ENCODE measurements at places on chromosomes 3 and 15. TPM values are rescaled to one million over a fixed set of nuclear protein-coding genes. Genes with fewer than 3 reads are reported as not detected.

The LRRN1 gene
- total RNA-seq: 24.8 TPM

The REC114 gene
- total RNA-seq: not detected

The CPB1 gene
- 1.0 TPM for total RNA-seq

The CSPG4 gene
- total RNA-seq: 21.2 TPM

The PRSS50 gene
- not detected for total RNA-seq

The CCK gene
- total RNA-seq: 307 TPM

The LRRC31 gene
- total RNA-seq: not detected

The SPATA12 gene
- total RNA-seq: not detected

The RBP2 gene
- not detected for total RNA-seq

The CLEC3B gene
- total RNA-seq: 15.8 TPM

The DZIP1L gene
- total RNA-seq: 6.9 TPM

The EXD1 gene
- 0.52 TPM for total RNA-seq

The FBLN2 gene
- 2.7 TPM for total RNA-seq

The TMCO5A gene
- total RNA-seq: not detected

The PAQR5 gene
- 4.1 TPM for total RNA-seq

The COL8A1 gene
- total RNA-seq: 2.3 TPM

The SPSB4 gene
- 1.1 TPM for total RNA-seq

The FANCD2OS gene
- not detected for total RNA-seq

The SLC28A2 gene
- not detected for total RNA-seq

The FETUB gene
- 0.49 TPM for total RNA-seq

The ATP10A gene
- 12.4 TPM for total RNA-seq

The CFAP20DC gene
- total RNA-seq: 1.1 TPM

The PARP15 gene
- 0.89 TPM for total RNA-seq

The DPPA4 gene
- total RNA-seq: not detected

The PGBD4 gene
- total RNA-seq: 4.0 TPM

The BDH1 gene
- total RNA-seq: 99.6 TPM

The MGLL gene
- total RNA-seq: 194 TPM

The NDUFB5 gene
- total RNA-seq: 136 TPM
